GM18507 (cell line): ENCODE measurements at places on chromosomes 7 and 10.
A peak's percentile ranks its signal among the peaks of the same experiment; 100 is the strongest.

DNA sequence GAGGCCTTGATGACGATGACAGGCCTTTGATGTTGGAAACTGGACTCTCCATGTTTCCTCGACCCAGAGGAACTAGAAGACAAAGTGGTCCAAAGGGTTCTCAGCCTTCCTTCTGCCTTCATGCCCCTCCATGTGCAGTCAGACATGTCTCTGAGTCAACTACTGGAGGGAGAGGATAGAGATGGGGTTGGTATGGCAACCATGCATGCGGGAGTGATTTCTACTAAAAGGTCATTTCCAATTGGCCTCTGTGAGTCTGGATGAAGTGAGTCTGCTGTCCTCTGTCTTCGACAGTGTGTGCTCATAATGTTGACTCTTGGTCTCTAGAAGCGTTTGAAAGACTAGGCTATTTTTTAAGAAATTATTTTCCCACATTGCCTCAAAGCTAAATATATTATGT lies 29.2 kb downstream of the STK17A start:
- no peak for DNase-seq

DNA sequence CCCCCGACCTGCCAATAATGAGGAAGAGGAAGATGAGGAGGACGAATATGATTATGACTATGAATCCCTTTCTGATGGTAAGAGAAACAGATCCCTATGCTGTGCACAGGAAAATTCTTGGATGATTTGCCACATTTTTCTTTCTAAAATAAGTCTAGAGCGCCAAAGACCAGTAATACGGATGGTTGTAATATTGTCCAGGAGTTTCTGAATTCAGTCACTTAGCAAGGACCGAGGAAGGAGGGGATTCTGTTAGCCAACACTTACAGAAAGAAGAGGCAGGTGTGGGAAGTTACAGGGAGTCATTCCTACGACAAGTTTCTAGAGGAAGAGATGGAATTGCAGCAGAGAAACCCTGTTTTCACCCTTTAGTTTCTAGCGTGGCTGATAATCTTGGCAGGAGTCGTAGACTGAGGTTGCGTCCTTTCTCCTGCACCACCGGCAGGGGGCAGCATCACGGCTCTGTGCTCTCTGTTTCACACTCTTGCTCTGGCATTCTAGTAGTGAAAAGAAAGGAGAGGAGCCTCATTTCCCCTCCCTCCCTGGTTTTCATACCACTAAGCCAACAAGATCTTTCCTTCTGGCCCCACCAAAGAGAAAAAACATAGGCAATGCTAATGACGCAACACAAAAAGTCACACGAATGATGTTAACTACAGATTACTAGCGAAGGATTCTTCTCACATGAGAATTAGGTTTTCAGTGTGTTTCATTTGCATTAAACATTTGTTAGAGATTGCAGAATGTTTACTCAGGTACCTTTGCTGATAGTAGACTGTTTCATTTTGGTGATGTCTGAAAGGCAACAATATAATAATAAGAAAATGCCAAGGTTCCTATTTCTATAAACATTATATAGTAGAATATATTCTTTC lies 82.7 kb downstream of the NOC3L start:
- peak; percentile 18 for DNase-seq

DNA sequence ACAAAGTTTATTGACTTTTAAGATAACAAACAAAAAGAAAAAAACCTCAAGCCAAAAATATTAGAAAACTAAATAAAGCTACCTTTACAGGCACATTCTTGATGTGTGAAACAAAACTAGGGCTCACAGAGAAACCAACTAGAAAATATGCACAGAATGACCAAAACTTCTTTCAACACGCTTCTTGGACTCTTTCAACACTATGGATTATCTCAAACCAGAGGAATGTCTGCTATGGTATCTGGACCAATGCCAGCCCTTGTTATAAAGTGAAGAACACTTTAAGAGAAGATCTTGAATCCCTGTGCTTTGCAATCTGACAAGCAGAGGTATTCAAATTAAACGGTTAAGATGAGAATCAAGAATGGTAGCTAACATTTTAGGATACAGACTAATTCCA lies 76.6 kb downstream of the DNAJC1 start:
- no peak for DNase-seq

DNA sequence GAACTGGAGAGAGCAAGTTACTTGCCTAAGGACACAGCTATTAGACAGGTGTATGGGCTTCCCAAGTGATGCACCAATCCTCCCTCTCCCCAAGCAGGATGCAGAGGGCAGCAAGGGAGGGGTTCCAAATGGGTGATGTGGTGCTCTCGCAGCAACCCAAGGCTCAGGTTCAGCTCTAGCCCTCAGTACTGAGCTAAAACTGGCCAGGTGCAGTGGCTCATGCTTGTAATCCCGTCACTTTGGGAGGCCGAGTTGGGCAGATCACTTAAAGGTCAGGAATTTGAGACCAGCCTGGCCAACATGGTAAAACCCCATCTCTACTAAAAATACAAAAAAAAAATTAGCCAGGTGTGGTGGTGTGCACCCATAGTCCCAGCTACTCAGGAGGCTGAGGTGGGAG lies 40.7 kb downstream of the GPRIN2 start:
- no peak for DNase-seq

GRCh38 chr10:110505130-110505770 lies 7.5 kb downstream of the DUSP5 start:
- no peak for DNase-seq

DNA sequence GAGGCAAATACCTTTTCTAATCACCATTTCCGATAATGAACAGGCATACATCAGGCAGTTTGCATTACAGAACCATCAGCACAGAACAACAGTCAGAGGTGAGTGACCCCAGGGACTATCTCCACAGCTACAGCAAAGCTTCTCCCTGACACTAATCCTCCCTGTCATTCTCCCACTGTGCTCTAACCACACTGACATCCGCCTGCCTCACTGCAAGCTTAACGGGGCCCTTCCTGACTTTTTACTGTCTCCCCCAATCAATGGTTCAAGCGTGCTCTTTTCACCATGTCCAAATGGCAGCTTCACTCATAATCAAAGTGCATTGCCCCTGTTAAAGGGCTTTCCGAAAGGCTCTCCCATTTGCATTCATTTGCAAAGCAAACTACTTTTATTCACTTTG lies 196.3 kb downstream of the DNAJC1 start:
- no peak for DNase-seq

DNA sequence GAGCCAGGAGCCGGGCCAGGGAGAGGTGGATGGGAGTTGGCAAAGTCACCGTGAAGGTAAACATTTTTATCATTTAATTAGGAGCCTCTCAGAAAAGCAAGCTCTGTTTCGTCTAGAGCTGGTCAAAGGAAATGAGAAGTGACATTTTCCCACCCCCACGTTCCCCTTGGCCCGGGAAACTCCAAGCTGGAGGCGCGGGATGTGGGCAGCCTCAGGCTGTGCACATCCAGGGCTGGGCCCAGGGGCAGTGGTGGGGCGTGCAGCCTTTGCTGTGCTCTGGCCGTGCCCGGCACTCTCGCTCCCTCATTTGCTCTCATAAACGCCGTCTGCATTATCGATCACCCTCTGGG lies 135.6 kb upstream of the RET start:
- no peak for DNase-seq
